ENCODE measurements at places on chromosomes 13 and 19. TPM values are rescaled to one million over a fixed set of nuclear protein-coding genes. Genes with fewer than 3 reads are reported as not detected.

DNA sequence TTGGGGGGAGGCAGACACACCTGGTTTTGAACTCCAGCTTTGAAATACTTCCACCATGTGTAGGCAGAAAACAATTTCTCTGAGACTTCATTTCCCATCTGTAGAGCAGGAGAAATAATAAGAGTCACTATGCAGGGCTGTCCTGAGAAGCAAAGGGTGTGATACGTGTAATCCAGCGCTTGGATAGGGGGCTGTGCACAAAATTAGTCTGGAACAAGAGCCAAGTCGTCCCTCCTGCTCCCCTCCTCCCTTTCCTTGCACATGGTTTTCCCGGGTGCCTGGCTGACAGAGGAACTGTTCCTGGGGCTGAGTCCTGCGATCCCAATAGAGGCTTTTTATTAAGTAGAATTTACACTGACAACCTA lies 29.6 kb upstream of the UBE2L5 start:
- no peak for ATAC-seq

- ATAC-seq = peak; percentile 67
Measured at GRCh38 chr19:17205237-17206140, 9.7 kb upstream of the USE1 start.

DNA sequence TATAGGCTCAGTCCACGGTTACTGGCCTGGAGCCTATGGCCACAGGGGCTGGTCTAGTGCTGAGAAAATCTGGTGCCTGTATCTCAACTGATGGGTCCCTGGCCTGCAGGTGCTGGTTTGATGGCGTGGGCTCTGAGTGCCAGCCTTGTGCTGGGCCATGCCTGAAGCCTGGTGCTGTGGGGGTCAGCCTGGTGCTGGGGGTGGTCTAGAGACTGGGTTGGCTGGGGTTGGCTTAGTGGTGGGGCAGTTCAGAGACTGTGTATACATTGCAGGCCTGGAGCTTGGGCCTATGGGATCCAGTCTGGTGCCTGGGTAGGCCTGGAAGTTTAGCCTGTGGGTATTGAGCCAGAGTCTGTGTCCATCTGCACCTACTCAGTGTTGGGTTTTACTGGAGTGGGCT lies 36.4 kb downstream of the SLC10A2 start:
- ATAC-seq = no peak

DNA sequence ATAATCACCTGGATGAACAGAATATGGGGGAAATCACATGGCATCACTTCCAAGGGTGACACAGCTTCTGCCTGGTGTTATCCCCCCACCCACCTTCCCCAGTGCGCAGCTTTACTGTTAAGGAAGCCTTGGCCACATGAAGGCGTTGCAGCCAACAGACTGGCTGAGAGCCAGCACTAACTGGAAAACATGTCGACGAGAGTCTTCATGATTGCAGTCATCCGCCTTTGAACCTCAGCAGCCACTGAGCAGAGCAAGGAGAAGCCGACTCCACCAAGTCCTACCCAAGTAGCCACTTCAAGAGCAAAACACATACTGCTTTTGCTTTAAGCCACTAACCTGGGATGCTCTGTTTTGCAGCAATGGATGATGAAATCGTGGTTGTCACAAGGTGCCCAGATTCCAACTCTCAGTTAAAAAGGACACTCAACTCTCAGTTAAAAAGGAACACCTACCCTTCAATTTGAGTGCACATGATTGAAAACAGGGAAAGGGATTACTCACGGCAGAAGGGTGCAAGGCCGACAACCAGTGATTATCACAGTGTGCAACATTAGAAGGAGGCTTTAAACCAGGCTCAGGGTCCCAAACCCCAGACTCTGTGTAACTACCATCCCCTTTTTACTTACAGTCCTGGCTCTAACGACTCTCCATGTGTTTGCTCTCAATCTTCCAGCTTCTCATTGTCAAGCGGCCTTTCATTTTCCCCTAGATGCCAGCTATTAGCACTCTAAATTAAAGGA lies 149.1 kb downstream of the KLF12 start:
- peak; percentile 93 for ATAC-seq

The ZNF835 gene
- 1.3 TPM for total RNA-seq

The NAPSA gene
- total RNA-seq = 86.0 TPM

The KCNJ14 gene
- total RNA-seq = 1.7 TPM

- ATAC-seq = no peak
Measured at GRCh38 chr19:54851353-54851752, 1.1 kb downstream of the KIR3DL2 start.

- peak; percentile 28 for ATAC-seq
Measured at GRCh38 chr13:101248739-101249514, 167.4 kb downstream of the NALCN start.

- ATAC-seq = no peak
Measured at GRCh38 chr13:91922969-91923592, 524.7 kb downstream of the GPC5 start.

DNA sequence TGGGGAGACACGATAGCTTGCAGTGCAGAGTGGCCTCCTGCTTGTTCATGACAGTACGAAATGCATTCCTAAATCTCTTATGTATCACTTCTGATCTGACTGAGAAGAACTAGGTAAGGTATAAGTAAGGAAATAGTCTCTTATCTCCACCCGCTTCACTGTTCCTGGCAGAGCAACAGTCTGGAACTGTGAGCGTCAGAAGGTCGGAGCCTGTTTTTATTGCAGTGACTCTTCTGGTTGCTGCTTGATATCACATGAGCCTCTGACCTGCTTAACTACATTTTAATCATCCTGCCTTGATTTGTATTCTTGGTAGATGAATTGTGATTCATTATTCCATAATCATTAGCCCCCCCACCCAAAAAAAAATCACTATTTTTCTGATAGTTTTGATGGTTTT lies 69.0 kb downstream of the COL4A2 start:
- no peak for ATAC-seq

DNA sequence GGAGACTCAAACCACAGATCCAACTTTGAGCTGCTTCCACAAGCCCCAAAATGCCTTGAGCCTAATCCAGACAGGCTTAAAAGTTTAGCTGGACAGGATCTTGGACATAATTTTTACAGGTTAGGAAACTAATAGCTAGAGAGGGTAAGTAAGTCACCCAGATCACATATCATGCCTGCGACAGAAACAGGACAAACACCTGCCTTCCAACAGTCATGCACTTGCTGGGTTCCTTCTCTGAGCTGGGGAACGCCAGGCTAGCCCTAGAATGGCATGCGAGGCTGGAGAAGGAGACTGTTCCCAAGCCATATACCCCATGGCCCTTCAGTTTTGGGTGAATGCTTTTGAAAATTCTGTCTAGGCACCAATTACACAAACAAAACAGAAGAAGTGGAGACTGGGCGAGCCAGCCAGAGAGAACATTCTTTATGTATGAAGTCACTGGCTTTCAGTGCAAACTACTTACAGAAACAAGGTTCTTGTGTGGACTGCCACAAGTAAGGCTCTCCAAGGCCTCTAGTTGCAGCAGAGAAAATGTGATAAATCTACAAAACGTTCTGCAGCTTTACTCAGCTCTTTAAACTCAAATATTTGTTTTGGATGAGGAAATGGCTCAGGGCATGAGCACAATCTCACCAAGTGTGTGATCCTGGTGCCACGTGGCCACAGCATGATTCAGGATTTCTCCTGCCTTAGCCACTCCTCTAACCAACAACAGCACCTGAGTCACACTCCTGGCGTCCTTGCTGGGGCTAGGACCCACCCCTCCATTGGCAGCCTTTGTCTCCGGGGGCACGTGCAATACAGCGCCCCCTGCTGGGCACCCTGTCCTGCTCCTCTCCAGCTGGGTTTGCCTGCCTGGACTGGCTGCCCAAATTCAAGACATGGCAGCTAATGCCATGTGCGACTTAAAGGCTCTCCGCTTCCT lies 73.4 kb upstream of the UBL3 start:
- peak; percentile 98 for ATAC-seq

DNA sequence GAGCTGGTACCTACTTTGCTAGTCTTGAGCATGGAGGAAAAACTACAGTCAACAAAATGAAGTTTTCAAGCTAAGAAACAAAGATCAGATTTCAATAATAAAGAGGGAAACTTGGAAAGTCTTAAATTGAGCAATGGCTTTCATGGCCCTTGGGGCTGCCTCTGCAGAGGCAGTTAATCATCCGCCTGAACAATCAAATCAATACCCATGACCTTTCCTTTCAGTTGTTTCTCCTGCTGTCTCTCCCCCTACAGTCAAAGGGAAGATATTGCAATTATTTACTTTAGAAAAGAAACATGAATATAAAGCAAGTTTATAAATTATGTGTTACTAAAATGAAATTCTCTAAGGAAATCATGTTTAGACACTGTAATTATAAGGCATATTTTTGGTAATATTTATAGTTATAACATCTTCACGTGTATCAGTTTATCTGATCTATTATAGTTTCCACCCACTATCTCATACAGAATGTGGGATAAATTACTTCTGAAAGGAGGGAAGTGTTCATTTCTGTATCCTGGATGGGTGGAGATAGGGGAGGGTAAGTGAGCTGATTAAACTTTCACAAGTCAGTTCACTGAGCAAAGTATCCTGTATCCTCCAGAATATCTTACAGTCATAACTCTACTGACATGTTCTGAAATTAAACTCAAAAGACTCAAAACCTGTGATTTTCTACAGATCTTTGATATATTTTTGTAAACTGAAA lies 72.4 kb upstream of the TSC22D1 start:
- peak; percentile 80 for ATAC-seq

DNA sequence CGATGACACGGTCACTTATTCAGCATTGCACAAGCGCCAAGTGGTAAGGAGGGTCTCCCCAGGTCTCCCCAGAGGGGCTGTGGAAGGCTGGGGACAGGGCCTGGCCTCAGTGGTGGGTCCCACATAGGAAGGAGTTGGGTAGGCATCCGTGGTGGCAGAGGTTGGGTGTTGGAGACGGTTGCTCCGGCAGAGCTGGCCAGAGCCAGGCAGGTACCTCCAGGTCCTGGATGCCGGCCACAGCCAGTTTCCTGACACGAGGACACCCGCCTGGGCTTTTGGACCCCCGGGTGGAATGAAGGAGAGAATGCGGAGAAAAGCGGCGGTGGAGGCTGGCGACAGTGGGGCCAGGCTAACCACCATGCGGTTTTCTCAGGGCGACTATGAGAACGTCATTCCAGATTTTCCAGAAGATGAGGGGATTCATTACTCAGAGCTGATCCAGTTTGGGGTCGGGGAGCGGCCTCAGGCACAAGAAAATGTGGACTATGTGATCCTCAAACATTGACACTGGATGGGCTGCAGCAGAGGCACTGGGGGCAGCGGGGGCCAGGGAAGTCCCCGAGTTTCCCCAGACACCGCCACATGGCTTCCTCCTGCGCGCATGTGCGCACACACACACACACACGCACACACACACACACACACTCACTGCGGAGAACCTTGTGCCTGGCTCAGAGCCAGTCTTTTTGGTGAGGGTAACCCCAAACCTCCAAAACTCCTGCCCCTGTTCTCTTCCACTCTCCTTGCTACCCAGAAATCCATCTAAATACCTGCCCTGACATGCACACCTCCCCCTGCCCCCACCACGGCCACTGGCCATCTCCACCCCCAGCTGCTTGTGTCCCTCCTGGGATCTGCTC lies 1.3 kb upstream of the FFAR1 start:
- peak; percentile 54 for ATAC-seq

DNA sequence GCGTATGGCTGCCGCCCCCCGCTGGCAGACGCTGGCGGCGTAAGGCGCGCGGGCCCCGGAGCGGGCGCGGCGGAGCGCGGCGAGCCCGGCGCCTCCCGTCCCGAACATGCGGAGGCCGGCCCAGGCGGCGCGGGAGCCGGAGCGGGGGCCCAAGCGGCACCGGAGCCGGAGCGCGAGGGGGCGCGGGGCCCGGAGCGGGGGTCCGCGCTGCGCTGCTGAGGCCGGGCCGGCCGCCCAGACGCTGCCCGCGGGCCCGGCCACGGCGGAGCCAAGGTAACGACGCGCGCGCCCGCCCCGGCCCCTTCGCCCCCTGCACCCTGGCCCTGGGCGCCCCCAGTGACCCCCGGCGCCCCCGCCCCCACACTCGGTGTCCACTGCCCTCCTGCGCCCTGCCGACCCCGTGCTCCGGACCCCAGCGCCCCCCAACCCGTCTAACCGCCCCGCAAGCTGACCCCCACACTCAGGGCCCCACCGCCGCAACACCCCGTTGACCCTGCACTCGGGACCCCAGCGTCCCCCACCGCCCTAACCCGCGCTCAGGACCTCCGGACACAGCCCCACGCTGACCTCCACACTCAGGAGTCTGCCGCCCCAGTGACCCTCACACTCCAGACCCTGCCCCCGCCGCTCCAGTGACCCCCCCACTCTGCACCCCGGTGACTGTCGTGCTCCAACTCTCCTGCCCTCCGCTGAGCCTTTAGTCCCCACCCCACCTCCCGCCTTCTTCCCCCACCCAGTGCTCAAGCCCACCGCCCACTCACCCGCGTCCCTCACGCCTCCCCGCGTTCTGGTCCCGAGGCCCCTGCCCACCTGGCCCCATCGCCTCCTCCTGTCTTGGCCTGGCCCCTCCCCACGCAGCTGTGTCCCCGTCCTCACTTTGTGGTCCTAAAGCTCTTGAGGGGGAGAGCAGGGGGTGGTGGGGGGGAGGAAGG lies at the start of gene CSNK1G2:
Gene CSNK1G2 (plus strand): TSS at position 27 of the 932 bp plus-strand sequence. CDS start 28,601 bp downstream, outside the sequence.
- ATAC-seq = peak; percentile 61

The NCAN gene
- not detected for total RNA-seq

DNA sequence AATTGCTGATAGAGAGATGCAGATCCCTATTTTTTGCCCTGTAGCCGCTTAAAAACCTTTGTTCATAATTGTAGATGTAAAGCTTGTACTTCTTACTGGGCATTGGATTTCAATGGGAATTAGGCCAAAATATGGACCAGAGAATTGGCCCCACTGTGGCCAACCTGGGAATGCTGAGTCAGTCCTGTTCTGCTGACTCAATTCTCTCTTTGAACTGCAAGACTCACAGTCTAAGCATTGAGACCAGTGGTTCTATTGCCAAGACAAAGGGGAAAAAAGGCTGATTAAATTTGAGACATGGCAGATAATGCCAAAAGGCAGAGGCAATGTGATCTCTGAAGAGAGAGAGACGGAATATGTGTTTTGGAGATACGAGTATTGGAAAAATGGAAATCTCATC lies 72.5 kb upstream of the UBL3 start:
- ATAC-seq = no peak

The MICOS13 gene
- 38.7 TPM for total RNA-seq

DNA sequence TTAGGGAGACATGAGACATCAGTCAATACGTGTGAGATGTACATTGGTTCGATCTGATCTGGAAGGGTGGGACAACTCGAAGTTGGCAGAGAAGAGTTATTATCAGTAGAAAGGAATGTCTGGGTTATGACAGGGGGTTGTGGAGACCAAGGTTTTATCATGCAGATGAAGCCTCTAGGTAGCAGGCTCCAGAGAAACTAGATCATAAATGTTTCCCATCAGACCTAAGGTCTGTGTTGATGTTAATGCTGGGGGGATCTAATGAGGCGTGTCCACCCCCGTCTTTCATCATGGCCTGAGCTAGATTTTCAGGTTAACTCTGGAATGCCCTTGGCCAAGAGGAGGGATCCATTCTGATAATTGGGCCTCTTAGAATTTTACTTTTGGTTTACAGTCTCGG lies 187.0 kb upstream of the KL start:
- ATAC-seq = no peak

DNA sequence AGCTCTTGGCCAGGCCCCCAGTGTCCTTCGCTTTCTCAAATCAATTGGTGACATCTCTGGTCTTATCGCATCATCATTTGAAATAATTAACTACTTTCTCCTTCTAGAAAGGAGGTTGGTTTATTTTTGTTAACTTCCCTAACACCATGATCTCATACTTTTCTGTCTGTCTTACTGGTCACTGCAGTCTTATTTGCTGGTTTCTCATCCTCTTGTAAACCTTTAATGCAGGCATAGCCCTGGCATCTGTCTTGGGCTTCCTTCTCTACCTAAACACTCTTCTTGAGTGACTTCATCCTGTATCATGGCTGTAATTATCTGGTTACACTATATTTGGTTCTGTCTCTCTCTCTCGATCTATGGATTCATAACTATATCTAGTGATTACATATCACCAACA lies 152.8 kb downstream of the CYSLTR2 start:
- no peak for ATAC-seq

Measured in activated T-helper 17 cell treated with anti-CD3 and anti-CD28 coated beads, Interleukin-2, amount 50 U/mL, for 72 hours (primary cell).